ENCODE measurements at places on chromosomes 5 and 9. TPM values are rescaled to one million over a fixed set of nuclear protein-coding genes. Genes with fewer than 3 reads are reported as not detected.

- DNase-seq, result no peak
Observed at GRCh38 chr5:104903941-104904340, 1341.4 kb upstream of the NUDT12 start.

GRCh38 chr5:115738830-115739229 lies 77.6 kb downstream of the CDO1 start:
- no peak for DNase-seq

DNA sequence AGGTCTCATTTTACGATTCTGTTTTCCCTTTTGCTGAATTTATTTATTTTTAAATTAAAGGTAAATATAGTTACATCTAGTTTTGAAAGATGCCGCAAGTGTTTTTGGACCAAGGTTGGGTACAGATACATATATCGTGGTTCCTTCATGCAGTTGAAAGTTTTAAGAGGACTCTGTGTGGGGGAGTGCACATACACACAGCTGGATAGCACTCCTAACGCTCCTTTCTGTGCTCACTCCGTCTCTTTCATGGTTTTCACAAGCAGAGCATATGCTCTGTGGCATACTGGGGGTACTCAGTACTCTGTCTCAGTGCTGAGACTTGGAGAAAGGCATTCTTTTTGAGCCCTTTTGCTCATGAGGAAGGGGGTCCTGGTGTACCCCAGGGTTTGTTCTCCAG lies 307.5 kb downstream of the DOCK8 start:
- no peak for DNase-seq

DNA sequence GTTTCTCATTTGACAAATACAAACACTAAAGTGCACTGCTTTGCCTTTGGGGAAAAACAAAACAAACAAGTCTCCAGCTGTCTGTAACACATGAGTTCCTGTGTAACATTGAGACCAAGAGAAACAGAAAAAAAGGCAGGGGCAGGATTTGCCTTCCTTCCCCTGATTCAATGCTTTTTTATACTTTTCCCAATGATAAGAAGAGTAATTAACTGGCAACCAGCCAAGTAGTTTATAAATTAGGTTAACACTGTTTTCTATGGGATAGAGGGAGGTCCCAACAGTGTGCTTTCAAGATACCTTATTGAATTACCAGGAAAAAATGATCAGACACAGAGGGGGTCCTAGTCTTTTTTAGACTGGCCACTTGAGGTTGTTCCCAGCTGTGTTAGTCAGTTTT lies 346.8 kb downstream of the TRIM36 start:
- no peak for DNase-seq

DNA sequence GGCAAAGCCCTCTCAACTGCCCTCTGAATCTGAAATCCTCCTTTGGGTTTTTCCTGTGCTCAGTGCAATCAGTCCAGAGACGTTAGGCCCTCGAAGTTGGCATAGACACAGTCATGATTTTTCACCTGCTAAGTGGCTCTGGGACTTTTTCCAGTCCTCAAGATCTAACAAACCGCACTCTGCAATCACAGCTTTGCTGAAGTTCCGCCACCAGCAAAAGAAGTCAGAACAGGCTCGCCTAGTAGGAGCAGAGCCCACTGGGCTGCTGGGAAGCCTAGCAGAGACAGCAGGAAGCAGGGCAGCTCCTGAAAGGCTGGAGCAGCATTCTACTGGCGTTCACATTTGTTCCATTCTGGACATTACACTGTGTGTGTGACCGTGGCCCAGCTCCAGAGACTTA lies 222.8 kb upstream of the KIF2A start:
- no peak for DNase-seq

DNA sequence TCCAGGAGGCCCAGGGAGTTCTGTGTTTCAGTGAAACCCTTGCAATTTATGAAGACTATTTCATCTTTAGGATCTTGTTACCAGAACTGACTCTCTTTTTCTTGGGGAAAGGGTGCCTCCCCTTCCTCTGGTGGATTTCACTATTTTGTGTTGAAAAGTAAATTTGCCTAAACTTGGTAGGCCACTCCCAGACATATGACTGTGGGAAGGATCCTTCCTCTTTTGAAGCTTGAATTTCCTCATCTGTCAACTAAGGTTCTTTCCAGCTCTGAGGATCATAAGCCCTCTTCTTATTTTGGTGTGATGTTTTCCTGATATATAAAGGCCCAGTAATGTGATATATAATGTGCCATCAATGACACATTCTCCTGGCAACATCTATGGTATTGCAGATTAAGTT lies 59.1 kb upstream of the ZFAND5 start:
- DNase-seq, result peak; percentile 45

TMEM232 gene
- 2.7 TPM for total RNA-seq

UGT3A2 gene
- total RNA-seq, result 0.35 TPM

IL3 gene
- total RNA-seq, result not detected

PCDHGB5 gene
- total RNA-seq, result 4.3 TPM

IFT74 gene
- total RNA-seq, result 15.1 TPM

Data from muscle of leg (tissue), 16 donors.